ENCODE measurements at places on chromosomes 2 and 18.

DNA sequence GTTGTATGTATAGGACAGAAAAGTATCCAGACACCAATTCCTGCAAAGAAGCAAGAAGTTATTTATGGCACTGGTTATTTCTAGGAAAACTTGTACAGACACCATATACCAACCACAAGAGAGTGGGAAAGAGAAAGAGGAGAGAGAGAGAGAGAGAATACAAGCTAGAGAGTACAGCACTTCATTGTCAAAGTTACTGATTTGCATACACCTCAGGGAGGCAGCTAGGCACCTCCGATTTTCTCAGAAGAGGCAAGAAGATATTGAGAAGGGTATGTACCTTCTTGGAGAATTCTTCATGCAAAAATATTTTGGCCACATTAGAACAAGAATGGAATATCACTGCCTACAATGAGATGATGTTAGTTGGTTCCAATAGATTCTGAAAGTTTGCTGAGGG is 333.9 kb upstream of the PIK3C3 start:
- DNase-seq, result no peak

- no peak for DNase-seq
Observed at GRCh38 chr2:38933653-38934052, 44.0 kb downstream of the ARHGEF33 start.

DNA sequence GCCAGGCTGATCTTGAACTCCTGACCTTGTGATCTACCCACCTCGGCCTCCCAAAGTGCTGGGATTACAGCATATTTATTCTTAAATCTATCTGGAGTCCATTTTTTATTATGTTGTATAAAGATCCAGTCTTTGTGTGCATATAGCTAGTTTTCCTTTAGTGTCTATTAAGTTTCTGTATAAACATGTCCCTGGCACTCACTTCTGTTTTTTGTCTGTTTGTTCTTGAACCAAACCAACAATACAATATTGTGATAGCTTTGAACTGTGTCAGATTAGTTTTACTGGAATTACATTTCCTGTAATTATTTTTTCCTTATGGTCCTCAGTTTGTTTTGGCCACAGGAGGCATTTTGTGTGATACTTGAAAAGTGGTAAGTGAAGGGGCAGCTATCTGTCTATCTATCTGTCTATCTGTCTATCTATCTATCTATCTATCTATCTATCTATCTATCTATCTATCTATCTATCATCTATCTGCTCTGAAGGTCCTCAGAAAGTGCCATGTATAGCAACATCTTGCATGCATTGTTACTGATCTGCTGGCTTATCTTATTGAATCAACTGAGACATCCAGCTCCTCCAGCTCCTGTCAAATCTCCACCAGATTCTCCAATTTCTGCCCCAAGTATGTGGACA is 70.9 kb upstream of the ACVR1 start:
- no peak for DNase-seq

DNA sequence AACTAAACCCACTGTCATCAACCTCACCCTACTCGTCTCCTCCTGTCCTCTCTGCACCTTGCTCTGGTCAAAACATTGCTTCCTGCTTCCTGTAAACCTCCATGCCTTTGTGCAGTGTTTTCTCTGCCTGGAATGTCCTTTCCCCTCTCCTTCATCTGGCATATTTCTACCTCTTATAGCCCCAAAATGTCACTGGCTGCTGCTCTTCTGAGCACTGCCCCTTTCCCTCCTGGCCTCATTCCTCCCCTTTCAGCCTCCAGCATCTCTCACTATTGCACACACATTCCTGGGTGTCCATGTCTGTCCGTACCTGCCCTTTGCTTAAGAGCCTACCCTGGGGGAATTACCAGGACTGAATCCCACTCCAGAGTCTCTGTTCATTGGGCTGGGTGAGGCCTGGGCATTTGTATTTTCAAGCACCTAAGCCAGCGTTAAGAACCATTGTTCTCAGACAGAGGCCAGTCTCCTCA is 84.9 kb downstream of the MOGAT1 start:
- DNase-seq, result no peak

DNA sequence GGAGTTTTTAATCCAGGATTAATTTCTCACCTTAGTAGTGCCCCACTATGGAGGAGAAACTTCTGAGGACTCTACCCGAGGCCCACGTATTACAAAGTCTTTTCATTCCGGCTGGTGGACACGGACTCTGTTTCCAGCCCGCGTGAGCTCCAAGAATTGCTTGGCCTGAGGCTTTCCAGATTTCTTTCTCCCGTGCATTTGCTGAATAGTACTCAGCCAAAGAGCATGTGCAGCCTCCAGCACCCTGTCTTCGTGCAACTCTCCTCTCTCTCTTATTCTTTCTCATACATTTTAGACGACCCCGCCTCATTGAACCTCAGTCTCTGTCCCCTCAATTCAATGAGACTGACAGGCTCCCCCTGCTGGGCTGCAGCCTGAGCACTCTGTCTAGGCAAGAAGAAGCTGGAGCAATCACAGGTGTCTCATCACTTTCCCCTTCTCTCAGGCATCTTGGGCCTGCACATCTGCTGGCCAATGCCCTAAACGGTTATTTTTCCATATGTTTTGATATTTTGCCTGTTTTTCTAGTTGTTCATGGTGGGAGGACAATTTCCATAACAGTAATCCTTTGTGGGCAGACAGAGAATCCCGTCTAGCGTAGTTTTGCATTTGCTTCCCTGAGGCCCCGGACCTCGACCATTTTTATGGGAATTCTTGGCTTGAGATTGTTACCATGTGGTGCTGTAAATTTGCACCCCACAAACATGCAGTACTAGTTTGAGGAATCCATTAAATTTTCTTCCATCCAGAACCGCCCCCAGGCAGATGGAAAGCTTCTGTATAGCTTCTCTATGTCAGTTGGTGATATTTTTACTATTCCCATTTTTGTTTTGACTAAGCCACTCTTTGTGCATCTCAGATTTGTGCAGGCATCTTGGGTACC is 50.1 kb upstream of the LPIN2 start:
- no peak for DNase-seq
